ENCODE measurements at places on chromosomes 12 and 14.

GRCh38 chr12:4833524-4833923 is 76.2 kb upstream of the KCNA1 start:
- no peak for DNase-seq

DNA sequence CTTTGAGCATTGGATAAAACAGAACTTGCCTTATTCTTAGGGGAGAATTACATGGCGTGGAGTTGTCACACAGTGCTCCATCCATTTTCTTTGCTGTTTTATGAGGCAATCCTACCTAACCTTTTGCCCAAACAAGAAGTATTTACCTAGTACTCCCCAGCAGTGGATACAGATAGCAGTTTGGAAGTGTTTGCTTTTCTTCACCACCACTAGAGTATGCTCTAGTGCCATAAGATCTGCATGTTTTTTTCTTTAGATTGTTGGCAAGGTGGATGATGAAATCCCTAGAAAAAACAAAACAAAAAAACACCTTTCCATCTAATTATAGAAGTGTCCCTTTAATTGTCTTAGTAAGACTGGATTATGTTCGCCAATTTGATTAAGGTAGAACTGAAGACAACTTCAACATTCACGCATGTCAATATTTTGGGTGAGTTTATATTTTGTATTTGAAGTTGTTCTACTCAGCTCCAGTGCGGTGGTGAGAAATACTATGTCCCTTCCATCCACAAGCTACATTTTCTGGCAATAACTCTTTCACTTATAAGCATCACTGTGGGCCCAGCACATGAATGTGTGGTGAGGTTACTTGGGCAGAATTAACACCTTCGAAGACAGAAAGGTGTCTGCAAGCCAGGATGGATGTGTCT is 23.6 kb upstream of the TMEM260 start:
- no peak for DNase-seq

- no peak for DNase-seq
Observed at GRCh38 chr12:132686825-132687210, 324 bp downstream of the POLE start.

GRCh38 chr12:105192624-105193225 is 43.2 kb downstream of the APPL2 start:
- DNase-seq: no peak

GRCh38 chr12:9123781-9124382 is 8.2 kb upstream of the A2M start:
- no peak for DNase-seq

DNA sequence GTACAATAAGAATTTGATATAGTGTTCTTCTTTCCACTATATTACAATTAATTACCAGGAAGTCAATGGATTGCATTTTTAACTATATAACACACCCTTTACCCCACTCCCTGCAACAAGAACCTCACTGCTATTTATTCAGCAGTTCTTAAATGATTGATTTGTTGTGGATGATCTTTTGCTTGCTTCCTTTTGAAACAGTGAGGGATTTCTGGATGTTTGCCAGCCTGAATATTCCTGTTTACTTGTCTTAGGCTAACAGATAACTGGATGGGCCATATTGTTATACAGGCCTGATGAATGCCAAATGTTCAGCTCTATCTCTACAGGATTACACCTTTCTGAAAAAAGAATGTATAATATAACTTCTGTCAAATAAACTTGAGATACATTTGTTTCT is 497.6 kb downstream of the APAF1 start:
- no peak for DNase-seq
